ENCODE measurements at places on chromosomes 13 and 19. TPM values are rescaled to one million over a fixed set of nuclear protein-coding genes. Genes with fewer than 3 reads are reported as not detected.
A peak's percentile ranks its signal among the peaks of the same experiment; 100 is the strongest.

DNA sequence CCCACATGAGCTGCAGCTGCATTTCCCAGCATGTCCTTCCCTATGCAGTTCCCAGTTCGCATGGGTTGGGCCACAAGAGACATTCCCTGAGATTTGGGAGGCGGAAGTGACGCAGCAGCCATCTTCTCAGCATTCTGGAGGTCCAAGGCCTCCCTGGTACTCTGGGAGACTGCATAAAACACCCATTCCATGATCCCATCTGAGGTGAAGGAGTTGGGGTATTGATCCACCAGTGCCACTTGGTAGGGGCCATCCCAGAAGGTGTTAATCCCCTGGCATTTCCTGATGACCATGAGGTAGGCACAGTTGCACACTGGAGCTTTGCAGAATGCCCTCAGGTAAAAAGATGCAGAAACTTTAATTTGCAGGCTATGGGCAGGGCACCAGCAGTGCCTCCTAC is 25.4 kb downstream of the POP4 start:
- H3K4me1 ChIP-seq: peaks cover 1% of the 10 kb centered on the region
- no peak overlapping the region for H3K27ac ChIP-seq
- no peaks in the 10 kb centered on the region for H3K36me3 ChIP-seq
- no peaks in the 10 kb centered on the region for H3K27me3 ChIP-seq
- no peak for DNase-seq
- no peak overlapping the region for H3K4me3 ChIP-seq

- H3K27ac ChIP-seq: no peak overlapping the region
- no peaks in the 10 kb centered on the region for H3K4me1 ChIP-seq
- no peak overlapping the region for H3K4me3 ChIP-seq
- H3K27me3 ChIP-seq: peaks cover 3% of the 10 kb centered on the region
- H3K36me3 ChIP-seq: no peaks in the 10 kb centered on the region
These were observed 1375.6 kb downstream of the EFNB2 start for GRCh38 chr13:105159841-105160240.

- H3K27me3 ChIP-seq: peaks cover 13% of the 10 kb centered on the region
- peak within 1 kb of the TSS; percentile 84 for H3K4me3 ChIP-seq
- peak; percentile 24 for DNase-seq
- no peaks in the 10 kb centered on the region for H3K36me3 ChIP-seq
- peaks cover 27% of the 10 kb centered on the region for H3K4me1 ChIP-seq
- H3K27ac ChIP-seq: peak within 1 kb of the TSS; percentile 62
These were observed at the start of gene MISP3 for GRCh38 chr19:14072535-14073260. MISP3 (plus strand) TSS chr19:14072786; CDS start chr19:14073310, 524 bp downstream.

DNA sequence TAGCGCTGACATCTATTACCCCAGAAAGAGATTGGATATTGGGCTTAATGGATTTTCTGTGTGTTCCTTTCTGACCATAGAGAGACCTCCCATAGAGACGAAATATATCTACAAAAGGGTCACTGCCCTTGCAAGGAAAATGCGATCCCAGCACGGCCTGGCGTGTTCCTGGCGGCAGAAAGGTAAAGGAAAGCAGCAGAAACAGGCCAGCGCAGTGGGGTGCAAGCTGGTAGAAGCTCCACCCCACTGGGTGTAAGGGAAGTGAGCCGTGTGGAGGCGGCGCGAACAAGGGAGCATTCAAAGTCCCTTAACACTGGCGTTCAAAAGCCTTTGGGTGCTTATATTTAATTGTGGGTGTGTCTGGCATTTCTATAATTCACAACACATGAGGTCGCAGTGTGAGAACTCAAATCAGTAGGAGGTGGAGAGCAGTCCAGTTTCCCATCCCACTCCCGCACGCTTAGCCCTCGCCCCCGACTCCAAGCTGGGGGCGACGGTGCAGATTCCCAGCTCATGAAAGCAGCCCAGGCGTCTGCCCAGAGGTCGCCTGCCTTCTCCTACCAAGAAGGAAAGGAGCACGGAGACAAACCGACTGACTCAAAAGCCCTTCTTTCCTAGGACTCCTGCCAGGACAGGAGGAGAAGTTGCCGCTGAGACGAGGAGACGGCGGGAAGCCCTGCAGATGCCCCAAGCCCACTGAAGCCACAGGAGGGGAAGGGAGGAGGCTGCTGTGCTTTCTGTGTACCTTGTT is 478.4 kb downstream of the FOXO1 start:
- H3K36me3 ChIP-seq: peaks cover 19% of the 10 kb centered on the region
- H3K4me1 ChIP-seq: peaks cover 81% of the 10 kb centered on the region
- DNase-seq: peak; percentile 81
- no peaks in the 10 kb centered on the region for H3K27me3 ChIP-seq
- H3K4me3 ChIP-seq: peak overlapping the region; percentile 67

DNA sequence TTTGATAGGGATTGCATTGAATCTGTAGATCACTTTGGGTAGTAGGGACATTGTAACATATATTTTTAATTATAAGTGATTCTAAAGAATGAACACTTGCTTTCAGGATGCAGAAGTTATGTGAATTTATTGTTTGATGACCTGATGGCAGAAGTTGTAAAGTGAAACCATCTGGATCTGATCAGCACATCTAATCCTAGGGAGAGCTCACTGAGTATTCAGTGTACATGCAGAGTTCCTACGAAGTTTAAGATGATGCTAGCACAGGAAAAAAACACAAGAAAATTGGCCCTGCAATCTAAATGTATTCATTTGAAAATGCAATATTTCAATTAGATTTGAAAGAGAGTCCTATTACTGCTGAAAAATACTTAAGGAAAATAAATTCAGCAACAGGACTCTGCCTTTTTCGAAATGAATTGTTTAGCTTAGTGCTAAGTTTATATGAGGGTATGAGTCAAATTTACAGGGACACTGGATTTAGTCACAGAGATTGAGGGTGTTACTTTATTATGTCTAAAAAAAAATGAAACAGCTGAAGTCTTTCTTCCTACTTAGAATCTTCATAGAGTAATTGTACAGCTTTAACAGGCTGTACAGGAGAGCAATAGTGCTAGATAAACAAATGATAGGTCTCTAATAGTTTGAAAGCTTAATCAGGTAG is 385.7 kb downstream of the DCT start:
- no peak overlapping the region for H3K4me3 ChIP-seq
- no peak overlapping the region for H3K27ac ChIP-seq
- DNase-seq: no peak

- no peaks in the 10 kb centered on the region for H3K36me3 ChIP-seq
- no peak overlapping the region for H3K4me3 ChIP-seq
- no peak overlapping the region for H3K27ac ChIP-seq
- no peak for DNase-seq
- H3K4me1 ChIP-seq: no peaks in the 10 kb centered on the region
- H3K27me3 ChIP-seq: no peaks in the 10 kb centered on the region
These were observed 921.8 kb downstream of the UQCRFS1 start for GRCh38 chr19:28290963-28291657.

DNA sequence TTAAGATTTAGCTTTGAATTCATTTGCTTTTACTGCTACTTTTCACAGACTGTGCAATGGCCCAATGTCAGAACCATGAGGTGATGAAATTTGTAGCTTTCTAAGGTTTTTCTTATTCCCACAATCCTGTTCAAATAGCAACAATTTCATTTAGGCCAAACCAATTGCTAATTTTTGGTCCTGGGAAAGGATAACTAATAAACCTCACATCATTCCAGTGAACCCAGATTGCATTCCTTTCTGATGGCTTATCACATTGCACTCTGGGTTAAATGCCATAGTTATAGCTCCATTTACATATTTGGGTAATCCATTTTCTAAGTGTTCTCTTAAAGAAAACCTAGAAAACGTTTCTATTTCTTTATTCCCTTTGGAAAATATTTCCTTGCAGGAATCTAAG is 22.9 kb upstream of the POMP start:
- no peak overlapping the region for H3K27ac ChIP-seq
- no peak for DNase-seq
- no peaks in the 10 kb centered on the region for H3K36me3 ChIP-seq
- peaks cover 14% of the 10 kb centered on the region for H3K4me1 ChIP-seq

The CD70 gene
- 12.9 TPM for total RNA-seq

- no peaks in the 10 kb centered on the region for H3K27me3 ChIP-seq
- no peaks in the 10 kb centered on the region for H3K4me1 ChIP-seq
- H3K36me3 ChIP-seq: no peaks in the 10 kb centered on the region
- H3K27ac ChIP-seq: no peak overlapping the region
- DNase-seq: no peak
These were observed 119.2 kb downstream of the KLF5 start for GRCh38 chr13:73177916-73178565.

The ZNF865 gene
- 14.2 TPM for total RNA-seq

The C1QTNF9B gene
- total RNA-seq: not detected

The MUC16 gene
- not detected for total RNA-seq

The CGB5 gene
- total RNA-seq: not detected

- no peak for DNase-seq
- peaks cover 6% of the 10 kb centered on the region for H3K36me3 ChIP-seq
- H3K27ac ChIP-seq: no peak overlapping the region
- no peaks in the 10 kb centered on the region for H3K27me3 ChIP-seq
These were observed 6.1 kb downstream of the ELAVL1 start for GRCh38 chr19:7999376-7999775.

DNA sequence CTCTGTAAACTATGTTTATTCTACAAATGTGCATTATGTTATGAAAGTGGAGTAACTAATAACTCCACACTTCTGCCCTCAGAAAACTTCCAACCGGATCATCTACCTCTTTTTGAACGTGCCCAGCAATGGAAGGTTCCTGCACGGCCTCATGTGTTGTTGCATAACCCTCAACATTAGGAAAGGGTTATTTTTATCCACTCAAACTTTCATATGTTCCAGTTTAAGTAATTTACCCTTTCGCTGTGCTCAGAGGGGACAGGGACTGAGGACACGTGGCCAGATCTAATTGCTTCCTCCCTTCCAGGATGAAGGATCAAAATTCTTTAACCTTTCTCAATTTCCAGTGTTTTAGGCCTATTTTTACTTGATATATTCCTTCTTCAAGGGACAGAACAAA is 29.6 kb downstream of the IRS2 start:
- H3K4me3 ChIP-seq: no peak overlapping the region
- no peak overlapping the region for H3K27ac ChIP-seq
- H3K4me1 ChIP-seq: no peaks in the 10 kb centered on the region
- no peaks in the 10 kb centered on the region for H3K27me3 ChIP-seq

The ZNF415 gene
- 1.9 TPM for total RNA-seq

GRCh38 chr13:21638319-21639282 is 32.3 kb upstream of the FGF9 start:
- peak; percentile 51 for DNase-seq
- H3K4me1 ChIP-seq: peaks cover 1% of the 10 kb centered on the region
- no peak overlapping the region for H3K4me3 ChIP-seq
- peaks cover 2% of the 10 kb centered on the region for H3K27me3 ChIP-seq
- no peaks in the 10 kb centered on the region for H3K36me3 ChIP-seq

DNA sequence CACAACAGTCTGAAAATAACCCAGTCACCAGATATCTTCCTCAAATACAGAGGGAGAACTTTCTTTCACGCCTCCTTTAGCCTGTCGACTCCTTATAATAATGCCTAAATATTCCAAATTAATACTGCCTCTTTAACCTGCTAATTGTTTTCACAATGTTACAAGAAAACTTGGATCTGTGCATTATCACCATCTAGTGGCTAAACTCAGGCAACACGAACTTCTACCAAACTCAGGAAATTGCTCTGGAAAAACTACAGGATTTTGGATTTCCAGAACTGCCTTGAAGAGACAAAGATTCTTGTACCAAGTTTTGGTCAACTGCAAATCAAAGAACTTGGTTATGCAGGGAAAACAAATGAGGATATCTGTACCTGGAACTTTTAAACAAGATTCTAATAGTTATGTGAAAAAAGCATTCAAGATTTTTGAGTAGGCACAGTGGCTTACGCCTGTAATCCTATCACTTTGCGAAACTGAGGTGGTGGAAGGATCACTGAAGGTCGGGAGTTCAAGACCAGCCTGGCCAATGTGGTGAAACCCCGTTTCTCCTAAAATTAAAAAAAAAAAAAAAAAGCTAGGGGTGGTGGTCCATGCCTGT is 10.8 kb downstream of the CLN5 start:
- peaks cover 24% of the 10 kb centered on the region for H3K4me1 ChIP-seq
- H3K27ac ChIP-seq: no peak overlapping the region
- DNase-seq: no peak

GRCh38 chr19:49592486-49593232 is 1.7 kb downstream of the PRR12 start:
- peak; percentile 21 for DNase-seq
- H3K27ac ChIP-seq: peak overlapping the region; percentile 90
- peaks cover 16% of the 10 kb centered on the region for H3K36me3 ChIP-seq

DNA sequence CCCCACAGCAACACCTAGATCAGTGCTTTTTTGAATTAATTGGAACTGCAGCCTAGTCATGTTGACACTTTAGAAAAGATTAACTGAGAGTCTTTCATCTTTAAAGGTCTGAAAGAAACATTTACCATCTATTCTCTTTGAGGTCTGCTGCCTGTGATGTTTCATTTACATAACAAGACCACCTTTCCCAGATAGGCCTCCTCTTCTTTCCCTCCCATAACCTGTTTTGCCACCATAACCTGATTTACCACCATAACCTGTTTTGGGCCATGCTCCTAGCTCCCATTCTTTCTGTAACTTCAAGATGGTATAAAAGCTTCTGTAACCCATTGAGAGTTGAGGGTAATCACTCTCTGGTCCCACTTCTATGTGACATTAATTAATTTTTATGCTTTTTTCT is 320.8 kb downstream of the PCDH20 start:
- no peak for DNase-seq
- no peak overlapping the region for H3K27ac ChIP-seq
- no peak overlapping the region for H3K4me3 ChIP-seq
- H3K27me3 ChIP-seq: no peaks in the 10 kb centered on the region
- no peaks in the 10 kb centered on the region for H3K4me1 ChIP-seq

GRCh38 chr13:60047918-60048317 is 115.8 kb downstream of the DIAPH3 start:
- H3K36me3 ChIP-seq: peaks cover 17% of the 10 kb centered on the region
- H3K4me1 ChIP-seq: no peaks in the 10 kb centered on the region
- H3K27me3 ChIP-seq: no peaks in the 10 kb centered on the region
- no peak for DNase-seq

The GRK1 gene
- not detected for total RNA-seq

The MADCAM1 gene
- total RNA-seq: 0.15 TPM

GRCh38 chr13:94351292-94351990 is 128.0 kb downstream of the DCT start:
- no peak overlapping the region for H3K27ac ChIP-seq
- no peaks in the 10 kb centered on the region for H3K36me3 ChIP-seq
- H3K4me1 ChIP-seq: peaks cover 5% of the 10 kb centered on the region
